A549 treated with AZD2906 at 1 μM for 4 hours (cell line): ENCODE measurements at places on chromosomes 3 and 15. TPM values are rescaled to one million over a fixed set of nuclear protein-coding genes. Genes with fewer than 3 reads are reported as not detected.

Gene KBTBD12
- total RNA-seq, result not detected in 5 replicates

Gene P2RY13
- not detected in 5 replicates for total RNA-seq

Gene PCCB
- total RNA-seq, result 27.3 to 30.1 TPM (median 28.3 TPM) in 5 replicates

Gene AHSG
- 0.05 to 0.12 TPM (median 0.06 TPM) in 4 of 5 replicates, not detected in the other for total RNA-seq

Gene NMB
- total RNA-seq, result 12.1 to 26.1 TPM (median 22.8 TPM) in 5 replicates

Gene RHOV
- total RNA-seq, result 2.9 to 4.4 TPM (median 3.7 TPM) in 5 replicates

Gene SI
- total RNA-seq, result not detected in 5 replicates

Gene COL7A1
- total RNA-seq, result 101 to 162 TPM (median 145 TPM) in 5 replicates

Gene SLCO2A1
- 0.15 to 0.41 TPM (median 0.22 TPM) in 5 replicates for total RNA-seq

Gene STT3B
- 59.8 to 84.3 TPM (median 68.7 TPM) in 5 replicates for total RNA-seq

Gene LRRFIP2
- total RNA-seq, result 54.3 to 64.8 TPM (median 57.1 TPM) in 5 replicates

Gene LRRC2
- not detected in 5 replicates for total RNA-seq

Gene PAQR5
- total RNA-seq, result 69.3 to 93.4 TPM (median 86.5 TPM) in 5 replicates

Gene SLC24A5
- not detected in 5 replicates for total RNA-seq

Gene CLDN18
- total RNA-seq, result not detected in 5 replicates

Gene EPHB3
- total RNA-seq, result 0.20 to 0.61 TPM (median 0.28 TPM) in 5 replicates

Gene WDR93
- 0.13 to 0.25 TPM (median 0.21 TPM) in 5 replicates for total RNA-seq

Gene C3orf85
- not detected in 5 replicates for total RNA-seq

Gene TXNRD3
- total RNA-seq, result 6.6 to 7.4 TPM (median 7.0 TPM) in 5 replicates

Gene CTXN2
- 0.02 to 0.05 TPM in 2 of 5 replicates, not detected in the others for total RNA-seq

Gene OXTR
- total RNA-seq, result 8.5 to 10.1 TPM (median 9.5 TPM) in 5 replicates

Gene XXYLT1
- 11.1 to 13.3 TPM (median 11.9 TPM) in 5 replicates for total RNA-seq

Gene ACAA1
- total RNA-seq, result 40.2 to 49.9 TPM (median 47.3 TPM) in 5 replicates

Gene HESX1
- total RNA-seq, result 0.24 to 0.48 TPM (median 0.40 TPM) in 4 of 5 replicates, not detected in the other

Gene UACA
- 24.8 to 32.9 TPM (median 30.8 TPM) in 5 replicates for total RNA-seq

Gene MME
- 0.12 TPM in 1 of 5 replicates, not detected in the others for total RNA-seq

Gene PEAK1
- 5.9 to 8.3 TPM (median 7.8 TPM) in 5 replicates for total RNA-seq

Gene MYO1E
- 236 to 326 TPM (median 277 TPM) in 5 replicates for total RNA-seq

Gene RCN2
- total RNA-seq, result 56.8 to 69.1 TPM (median 64.1 TPM) in 5 replicates

Gene CTDSPL
- total RNA-seq, result 15.5 to 21.5 TPM (median 21.1 TPM) in 5 replicates

Gene SCAP
- total RNA-seq, result 22.0 to 30.1 TPM (median 27.4 TPM) in 5 replicates

Gene SCAANT1
- not detected in 5 replicates for total RNA-seq

Gene MNS1
- total RNA-seq, result 1.9 to 3.4 TPM (median 2.6 TPM) in 5 replicates

Gene HIGD2B
- not detected in 5 replicates for total RNA-seq

Gene PARP16
- 9.9 to 12.0 TPM (median 11.0 TPM) in 5 replicates for total RNA-seq

Gene DNASE1L3
- total RNA-seq, result 0.05 to 0.11 TPM (median 0.10 TPM) in 4 of 5 replicates, not detected in the other

Gene CD200R1
- total RNA-seq, result 0.05 to 0.17 TPM (median 0.05 TPM) in 5 replicates

Gene ENTPD3
- 0.03 TPM in 2 of 5 replicates, not detected in the others for total RNA-seq

Gene DAZL
- total RNA-seq, result not detected in 5 replicates

Gene PPP1R14D
- 0.14 to 0.21 TPM (median 0.17 TPM) in 3 of 5 replicates, not detected in the others for total RNA-seq
